Activated CD4-positive, CD25-positive, alpha-beta regulatory T cell (primary cell): ENCODE measurements at places on chromosomes 16 and 17.

DNA sequence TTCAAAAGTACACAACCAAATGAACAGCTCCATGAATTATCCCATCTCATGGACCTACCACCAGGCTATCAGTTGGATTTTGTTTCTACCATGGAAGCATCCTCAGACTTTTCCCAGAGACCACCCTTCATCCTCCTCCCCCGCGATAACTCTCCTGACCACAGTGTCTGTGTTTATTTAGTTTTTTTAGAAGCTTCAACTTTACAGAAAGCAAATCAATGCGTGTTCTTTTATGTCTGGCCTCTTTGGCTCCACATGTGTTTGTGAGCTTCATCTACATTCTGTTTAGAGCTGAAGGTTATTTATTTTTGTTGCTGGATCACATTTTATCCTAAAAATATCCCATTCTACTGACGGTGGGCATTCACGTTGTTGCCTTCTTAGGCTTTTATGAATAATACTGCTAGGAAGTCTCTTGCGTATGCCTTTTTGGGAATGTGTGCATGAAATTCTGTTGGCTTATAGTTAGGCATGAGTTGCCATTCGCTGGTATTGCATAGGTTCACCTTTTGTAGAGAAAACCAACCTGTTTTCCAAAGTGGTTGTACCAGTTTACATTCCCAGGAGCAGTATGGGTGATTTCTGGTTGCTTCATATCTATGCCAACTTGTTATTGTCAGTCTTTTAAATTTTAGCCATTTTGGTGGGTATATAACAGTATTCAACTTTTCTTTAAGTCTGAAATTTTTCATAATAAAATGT lies 83.0 kb downstream of the CMIP start:
- DNase-seq: no peak

DNA sequence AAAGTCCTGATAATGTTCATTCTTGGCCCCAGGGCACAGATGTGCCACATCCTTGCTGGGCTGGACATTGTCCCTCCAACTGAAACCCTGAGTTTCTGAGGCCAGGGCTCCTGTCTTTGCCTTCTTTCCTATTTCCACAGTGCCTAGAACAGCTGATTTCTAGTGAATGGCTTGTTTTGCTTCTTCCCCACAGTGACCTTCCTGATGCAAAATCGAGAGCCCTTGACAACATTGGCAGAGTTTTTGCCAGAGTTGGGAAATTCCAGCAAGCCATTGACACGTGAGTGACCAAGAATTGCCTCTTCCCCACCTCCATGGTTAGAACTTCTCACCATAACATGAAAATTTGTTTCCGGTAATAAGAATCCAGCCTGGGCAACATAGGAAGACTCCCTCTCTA lies 14.5 kb downstream of the ODAD4 start:
- DNase-seq: no peak

DNA sequence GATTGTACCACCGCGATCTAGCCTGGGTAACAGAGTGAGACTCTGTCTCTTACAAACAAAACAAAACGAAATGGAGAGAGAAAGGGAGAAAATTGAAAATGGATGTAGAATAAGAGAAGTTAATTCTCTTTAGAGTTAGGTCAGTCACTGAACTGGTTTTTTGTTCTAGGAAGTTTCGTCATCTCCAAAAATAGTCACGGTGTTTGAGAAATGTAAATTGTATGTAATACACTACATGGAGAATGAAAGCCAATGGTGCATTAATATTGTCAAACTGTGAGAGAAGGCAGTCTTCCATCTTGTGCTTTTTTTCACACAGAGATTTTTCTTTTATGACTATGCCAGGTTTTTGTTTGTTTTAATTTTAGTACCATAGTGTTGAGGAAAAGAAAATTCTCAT lies 145.9 kb downstream of the BCAS3 start:
- no peak for DNase-seq

- DNase-seq: no peak
Measured at GRCh38 chr16:49494891-49495566, 121.4 kb downstream of the C16orf78 start.

DNA sequence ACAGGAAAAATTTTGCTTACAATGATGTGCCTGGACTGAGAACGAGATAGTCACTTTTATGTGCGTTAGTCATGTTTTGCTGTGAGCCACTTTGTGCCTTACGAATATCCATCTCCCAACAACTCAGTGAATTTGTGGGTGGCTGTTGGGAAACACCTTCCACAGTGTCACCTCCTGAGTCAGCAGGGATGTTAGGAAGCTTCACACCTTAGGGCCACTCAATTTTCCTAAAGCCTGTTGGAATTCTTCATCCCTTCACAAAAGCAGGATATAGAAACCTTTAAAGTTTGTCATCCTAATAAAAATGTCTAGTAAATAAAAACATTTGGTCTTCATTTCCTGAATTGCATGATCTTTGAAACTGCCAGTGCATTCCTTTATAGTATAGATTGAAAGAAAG lies 4.3 kb upstream of the KRTAP3-1 start:
- no peak for DNase-seq

GRCh38 chr16:16166949-16167348 lies 56.3 kb downstream of the ABCC6 start:
- no peak for DNase-seq

GRCh38 chr16:11257131-11257938 lies 1.3 kb upstream of the SOCS1 start:
- DNase-seq: peak; percentile 23

DNA sequence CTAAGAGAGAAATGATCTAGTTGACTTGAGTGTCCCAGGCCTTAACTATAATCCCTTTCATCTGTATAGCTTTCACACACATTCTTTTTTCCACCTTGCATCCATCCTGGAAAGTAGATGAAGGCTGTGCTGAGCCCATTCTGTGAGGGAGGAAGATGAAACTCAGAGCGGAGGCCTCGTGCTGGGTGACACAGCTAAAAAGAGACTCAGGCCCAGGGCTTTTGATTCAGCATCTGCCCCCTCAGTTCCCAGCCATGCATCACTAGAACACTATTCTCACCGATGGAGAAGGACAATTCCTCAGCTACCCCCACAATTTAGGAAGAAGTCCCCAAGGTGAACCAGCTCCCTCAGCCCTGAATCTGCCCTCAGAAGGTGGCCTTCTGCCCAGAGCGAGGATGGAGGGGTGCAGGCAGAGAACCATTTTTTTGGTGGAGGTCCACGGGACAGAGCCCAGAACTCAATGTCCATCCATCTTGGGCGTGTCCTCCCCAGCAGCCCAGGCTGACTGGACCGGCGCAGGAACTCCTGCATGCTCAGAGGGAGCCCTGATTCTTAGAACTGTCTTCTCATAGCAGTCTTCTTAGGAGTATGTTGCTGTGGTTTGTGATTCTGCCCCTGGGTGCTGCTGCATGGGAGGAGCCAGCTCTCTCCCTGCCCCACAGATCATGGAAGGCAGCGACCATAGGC lies 5.8 kb upstream of the MYCBPAP start:
- DNase-seq: no peak

DNA sequence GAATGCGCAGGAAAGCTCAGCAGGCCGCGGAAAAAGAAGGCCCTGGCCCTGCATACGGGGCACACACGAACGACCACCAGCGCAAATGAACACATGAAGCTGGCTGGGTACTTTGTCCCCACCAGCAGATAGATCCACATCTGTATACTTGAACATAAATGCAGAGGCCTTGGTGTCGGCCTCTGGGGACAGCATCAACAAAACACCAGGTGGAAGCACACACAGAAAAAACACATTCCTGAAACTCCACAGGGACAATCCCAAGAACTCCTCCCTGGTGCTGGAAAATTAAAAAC lies 606 bp upstream of the ZBTB4 start:
- DNase-seq: no peak

DNA sequence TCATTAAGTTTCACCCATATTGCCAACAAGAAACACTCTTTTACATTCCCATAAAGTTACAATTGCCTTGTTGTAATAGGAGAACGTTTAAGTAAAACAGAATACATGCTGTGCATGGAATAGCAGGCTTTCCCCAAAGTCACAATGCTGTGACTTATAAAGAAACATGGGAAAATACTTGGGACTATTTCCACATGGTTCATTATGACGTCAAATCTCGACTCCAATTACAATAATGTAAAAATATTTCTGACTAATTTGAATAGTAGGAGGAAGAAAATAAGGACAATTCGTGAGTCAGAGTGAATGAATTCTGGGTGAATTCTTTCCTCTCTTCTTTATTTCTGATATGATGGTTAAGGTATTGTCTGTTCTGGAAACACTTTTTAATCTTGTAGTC lies 52.8 kb downstream of the CDH11 start:
- DNase-seq: no peak

DNA sequence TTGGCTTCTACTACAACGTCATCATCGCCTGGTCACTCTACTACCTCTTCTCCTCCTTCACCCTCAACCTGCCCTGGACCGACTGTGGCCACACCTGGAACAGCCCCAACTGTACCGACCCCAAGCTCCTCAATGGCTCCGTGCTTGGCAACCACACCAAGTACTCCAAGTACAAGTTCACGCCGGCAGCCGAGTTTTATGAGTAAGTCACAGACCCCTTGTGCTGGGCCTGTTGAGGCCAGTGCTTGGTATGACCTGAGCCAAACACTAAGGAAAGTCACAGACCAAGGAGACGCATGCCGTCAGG lies 16.1 kb downstream of the SLC6A2 start:
- DNase-seq: no peak

GRCh38 chr16:82980810-82981209 lies 354.0 kb downstream of the CDH13 start:
- DNase-seq: no peak

DNA sequence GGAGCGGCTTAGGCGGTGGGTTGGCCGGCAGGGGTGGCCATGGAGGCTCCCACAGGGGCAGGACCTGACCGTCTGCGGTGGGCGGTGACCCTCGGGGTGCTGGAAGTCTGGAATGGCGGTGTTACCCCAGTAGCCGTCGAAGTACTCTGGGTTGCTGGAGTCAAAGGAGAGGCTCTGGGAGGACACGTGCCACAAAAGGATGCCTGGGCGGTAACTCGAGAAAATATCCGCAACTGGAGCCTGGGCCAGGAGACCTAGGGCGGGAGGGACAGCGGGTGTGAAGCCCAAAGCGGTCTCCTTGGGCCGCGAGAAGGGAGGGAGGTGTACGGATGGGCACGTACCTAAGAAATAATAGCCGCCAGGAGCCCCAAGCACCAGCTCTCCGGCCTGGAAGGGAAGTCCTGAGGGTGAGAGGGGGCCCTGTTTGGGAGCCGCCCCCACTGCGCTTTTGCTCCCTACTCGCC lies 4.6 kb downstream of the ITGA2B start:
- DNase-seq: no peak

GRCh38 chr17:70084476-70084875 lies 9.5 kb downstream of the KCNJ16 start:
- DNase-seq: no peak

- no peak for DNase-seq
Measured at GRCh38 chr16:54342966-54343365, 56.4 kb upstream of the IRX3 start.

- DNase-seq: no peak
Measured at GRCh38 chr16:84741340-84741830, 41.6 kb downstream of the USP10 start.

- DNase-seq: no peak
Measured at GRCh38 chr16:88659160-88659559, 3.7 kb downstream of the MVD start.

DNA sequence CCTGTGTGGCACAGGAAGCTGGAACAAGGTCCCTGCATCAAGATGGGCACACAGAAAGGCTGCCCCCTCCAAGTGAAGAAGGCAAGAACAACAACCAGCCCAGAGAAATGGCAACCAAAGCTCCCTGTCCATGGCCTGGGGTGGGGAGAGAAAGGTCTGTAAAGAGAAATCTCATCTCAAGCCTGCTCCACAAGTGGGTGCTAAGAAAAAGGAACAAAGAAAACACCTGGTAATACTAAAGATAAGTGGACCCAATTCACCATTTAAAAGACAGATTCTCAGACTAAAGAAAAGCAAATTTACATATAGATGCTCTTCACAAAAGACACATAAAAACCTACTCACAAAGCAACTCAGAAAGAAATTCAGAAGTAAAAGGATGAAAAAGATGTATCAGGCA lies 107.4 kb downstream of the PARN start:
- DNase-seq: no peak

- no peak for DNase-seq
Measured at GRCh38 chr17:51354936-51355335, 94.6 kb downstream of the UTP18 start.

DNA sequence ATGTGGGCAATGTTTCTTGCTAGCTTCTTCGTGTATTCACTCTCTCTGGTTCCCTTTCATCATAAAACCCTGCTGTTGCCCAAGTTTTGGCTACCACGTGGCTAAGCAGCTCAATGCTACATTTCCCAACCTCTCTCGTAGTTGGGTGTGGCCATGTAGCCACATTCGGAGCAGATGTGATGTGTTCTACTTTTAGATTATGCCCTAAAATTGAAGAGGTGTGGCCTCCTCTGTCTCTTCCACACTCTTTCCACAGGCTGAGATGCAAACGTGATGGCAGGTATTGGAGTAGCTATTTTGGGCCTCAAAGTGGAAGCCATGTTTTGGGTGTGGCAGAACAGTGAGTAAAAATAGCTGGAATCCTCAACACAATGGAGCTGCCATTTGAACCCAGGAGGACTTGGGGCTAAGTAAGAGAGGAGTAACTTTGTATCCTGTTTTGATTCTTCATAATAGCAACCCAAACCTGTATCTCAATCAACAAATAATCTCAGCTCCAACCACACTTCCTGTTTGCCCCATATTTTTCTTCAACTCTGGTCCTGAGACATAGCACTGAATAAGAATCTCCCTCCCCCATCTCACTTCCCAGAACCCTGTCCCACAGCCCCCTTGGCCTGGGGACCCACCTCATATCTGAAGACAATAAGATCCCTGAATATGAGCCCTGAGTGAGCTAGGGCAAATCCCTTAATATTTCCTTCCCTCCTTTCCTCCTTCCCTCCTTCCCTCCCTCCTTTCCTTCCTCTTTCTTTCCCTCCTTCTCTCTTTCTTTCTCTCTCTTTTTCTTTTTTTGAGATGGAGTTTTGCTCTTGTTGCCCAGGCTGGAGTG lies 4.0 kb downstream of the NUPR1 start:
- DNase-seq: no peak

DNA sequence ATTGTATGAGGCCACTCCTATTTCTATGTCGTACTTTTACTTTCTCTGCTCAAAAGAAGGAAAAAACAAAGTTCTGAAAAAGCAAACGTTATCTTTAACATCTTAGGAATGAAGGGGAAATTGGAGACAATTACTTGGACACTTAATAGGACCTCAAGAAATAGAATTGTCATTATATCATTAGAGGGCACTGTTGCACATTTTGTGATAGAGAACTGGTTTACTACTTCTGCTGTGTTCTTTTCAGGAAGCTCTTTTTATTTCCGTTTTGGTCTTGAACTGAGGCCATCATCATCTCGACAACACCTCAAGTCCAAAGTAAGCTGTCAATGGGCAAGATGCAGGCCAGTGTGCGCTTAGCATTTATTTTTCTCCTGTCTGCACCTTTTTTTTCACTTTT lies 14.6 kb downstream of the COG4 start:
- DNase-seq: no peak

- no peak for DNase-seq
Measured at GRCh38 chr16:86880316-86881117, 302.2 kb downstream of the FOXL1 start.

GRCh38 chr17:12664894-12665262 lies 812 bp upstream of the MYOCD start:
- no peak for DNase-seq
